Stimulated activated CD4-positive, alpha-beta T cell treated with anti-CD3 and anti-CD28 coated beads, Interleukin-12 subunit alpha, Interleukin-12 subunit beta, amount 100 ng/mL, for 24 hours (primary cell): ENCODE measurements at places on chromosomes 11 and 22.

DNA sequence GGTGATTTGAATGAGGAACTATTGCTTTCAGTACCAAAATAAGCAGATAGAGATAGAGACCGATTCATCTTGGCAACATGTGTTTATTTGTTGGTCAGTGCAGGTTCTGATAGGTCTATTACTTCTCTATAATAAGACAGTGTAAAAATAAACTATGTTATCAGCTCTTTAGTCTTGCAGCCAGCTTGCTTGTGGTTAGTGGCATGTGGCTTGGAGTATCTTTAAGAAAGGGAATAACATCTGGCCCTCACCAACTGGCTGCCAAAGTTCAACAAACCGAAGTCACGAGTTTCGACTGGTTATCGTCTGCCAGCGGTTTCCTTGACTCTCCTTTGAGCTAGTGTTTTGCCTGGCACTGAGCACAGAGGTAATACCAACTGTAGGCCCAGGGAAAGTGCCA lies 71.8 kb downstream of the CTTN start:
- DNase-seq = no peak

GRCh38 chr22:32354360-32355351 lies 3.0 kb upstream of the RFPL3 start:
- DNase-seq = no peak

DNA sequence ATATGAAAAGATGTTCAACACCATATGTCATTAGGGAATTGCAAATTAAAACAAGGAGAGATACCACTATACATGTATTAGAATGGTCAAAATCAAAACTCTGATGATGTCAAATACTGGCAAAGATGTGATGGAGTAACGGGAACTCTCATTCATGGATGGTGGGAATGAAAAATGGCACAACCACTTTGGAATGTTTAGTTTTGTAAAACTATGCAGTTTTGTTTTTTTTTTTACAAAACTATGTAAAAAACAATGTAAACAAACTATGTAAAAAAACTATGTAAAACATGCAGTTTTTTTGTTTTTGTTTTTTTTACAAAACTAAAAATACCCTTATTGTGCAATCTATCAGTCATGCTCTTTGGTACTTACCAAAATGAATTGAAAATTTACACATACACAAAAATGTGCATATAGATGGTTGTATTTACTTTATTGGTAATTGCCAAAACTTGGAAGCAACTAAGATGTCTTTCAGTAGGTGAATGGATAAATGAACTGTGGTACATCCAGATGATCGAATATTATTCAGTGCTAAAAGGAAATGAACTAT lies 5.0 kb upstream of the USP47 start:
- DNase-seq = no peak

GRCh38 chr11:94928117-94928990 lies 45.0 kb downstream of the CWC15 start:
- DNase-seq = no peak

- DNase-seq = no peak
Measured at GRCh38 chr11:130211781-130212401, 52.3 kb downstream of the ST14 start.

- no peak for DNase-seq
Measured at GRCh38 chr22:42685941-42686653, 34.6 kb downstream of the A4GALT start.

- no peak for DNase-seq
Measured at GRCh38 chr11:28743061-28743550, 634.9 kb downstream of the METTL15 start.

- no peak for DNase-seq
Measured at GRCh38 chr11:4482445-4482844, at the start of gene OR52K1. TSS of gene OR52K1 (plus strand) at chr11:4482646. CDS start at chr11:4488901, 6,255 bp downstream.

GRCh38 chr11:125167954-125168835 lies 3.6 kb downstream of the PKNOX2 start:
- no peak for DNase-seq

GRCh38 chr11:43920598-43921419 lies 21.6 kb upstream of the C11orf96 start:
- no peak for DNase-seq

- no peak for DNase-seq
Measured at GRCh38 chr11:97157221-97157740, 767.5 kb downstream of the JRKL start.

DNA sequence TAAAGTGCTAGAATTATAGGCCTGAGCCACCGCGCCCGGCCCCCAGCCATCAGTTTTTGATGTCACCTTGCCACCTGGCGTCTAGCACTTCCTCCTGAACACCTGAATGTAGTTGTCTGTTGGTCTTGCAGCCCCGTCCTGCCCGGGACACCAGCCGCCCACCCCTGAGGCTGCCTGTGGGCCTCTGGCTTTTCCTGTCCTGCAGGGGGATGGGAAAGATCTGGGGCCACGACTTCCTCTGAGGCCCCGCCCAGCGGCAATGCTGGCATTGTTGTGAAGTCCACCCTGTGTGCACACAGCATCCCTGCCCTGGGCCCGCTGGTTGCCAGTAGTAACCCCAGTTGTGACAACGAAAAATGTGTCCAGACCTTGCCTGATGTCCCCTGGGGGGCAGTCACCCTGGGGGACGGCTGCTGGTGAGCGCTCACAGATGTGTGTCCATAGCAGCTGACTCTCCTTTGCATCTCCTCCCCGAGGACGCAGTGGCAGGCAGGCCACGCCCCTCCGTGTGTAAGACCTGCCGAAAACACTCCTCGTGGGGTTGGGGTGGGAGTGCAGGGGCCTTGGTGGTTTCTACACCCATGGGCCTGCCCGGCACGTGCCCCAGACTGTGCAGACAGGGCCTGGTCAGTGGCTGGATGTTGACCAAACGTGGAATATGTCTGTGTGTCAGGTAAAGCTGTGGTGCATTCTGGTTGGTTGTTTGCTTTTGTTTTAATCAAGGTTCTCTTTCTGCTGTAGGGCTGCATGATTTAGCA lies 6.8 kb downstream of the SELENOO start:
- no peak for DNase-seq

- DNase-seq = no peak
Measured at GRCh38 chr11:279966-280705, 1.9 kb downstream of the NLRP6 start.

DNA sequence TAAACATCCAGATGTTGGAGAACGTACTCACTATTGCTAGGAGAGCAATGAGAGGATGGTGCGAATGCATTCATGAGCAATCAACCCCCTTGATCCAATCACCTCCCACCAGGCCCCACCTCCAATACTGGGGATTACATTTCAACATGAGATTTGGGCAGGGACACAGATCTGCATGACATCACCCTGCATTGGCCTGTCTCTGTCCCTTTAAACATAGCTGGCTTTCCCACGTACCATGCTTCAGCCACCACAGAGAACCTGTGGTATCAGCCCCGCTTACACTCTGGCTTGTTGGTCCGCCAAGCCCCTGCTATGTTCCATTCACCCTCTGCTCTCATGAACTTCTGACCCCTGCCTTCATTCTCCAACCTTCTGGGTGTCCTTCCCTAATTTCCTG lies 157.5 kb upstream of the E2F8 start:
- DNase-seq = no peak

GRCh38 chr11:48193876-48194275 lies 22.7 kb upstream of the OR4B1 start:
- DNase-seq = no peak

GRCh38 chr22:27512283-27512761 lies 289.2 kb downstream of the MN1 start:
- DNase-seq = no peak

DNA sequence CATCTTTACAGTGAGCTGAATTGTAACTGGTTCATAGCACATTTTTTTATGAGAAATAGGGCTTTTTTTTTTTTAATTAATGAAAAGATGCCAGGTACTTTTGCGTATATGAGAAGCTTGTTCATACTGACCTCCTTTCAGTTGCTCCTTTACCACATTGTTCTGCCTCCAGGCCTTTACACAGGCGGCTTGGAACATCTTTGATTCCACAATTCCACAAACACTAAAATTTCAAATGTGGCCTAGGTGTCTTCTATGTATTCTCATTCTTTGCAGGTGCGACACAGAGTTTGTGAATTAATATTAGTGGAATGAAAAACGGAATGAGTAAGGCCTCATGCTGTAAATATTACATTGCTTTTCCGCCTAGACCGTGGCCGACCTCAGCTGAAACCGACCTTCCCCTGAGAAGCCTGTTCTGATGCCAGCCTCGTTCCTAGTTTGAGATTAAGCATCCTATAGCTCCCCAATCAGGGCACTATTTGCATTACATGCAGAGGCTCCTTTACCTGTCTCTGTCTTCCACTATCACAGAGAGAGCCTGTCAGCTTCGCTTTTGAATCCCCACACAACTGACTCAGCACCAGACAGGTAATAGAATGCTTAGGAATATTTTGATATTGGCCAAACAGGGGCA lies 125.8 kb downstream of the LDLRAD3 start:
- DNase-seq = no peak

- no peak for DNase-seq
Measured at GRCh38 chr11:35031867-35032266, 107.1 kb upstream of the CD44 start.

- no peak for DNase-seq
Measured at GRCh38 chr11:69385832-69386427, 92.0 kb downstream of the MYEOV start.

- DNase-seq = no peak
Measured at GRCh38 chr11:76783294-76783895, at the start of gene TSKU. TSS of gene TSKU (plus strand) at chr11:76783356. CDS start at chr11:76795617, 12,261 bp downstream.

DNA sequence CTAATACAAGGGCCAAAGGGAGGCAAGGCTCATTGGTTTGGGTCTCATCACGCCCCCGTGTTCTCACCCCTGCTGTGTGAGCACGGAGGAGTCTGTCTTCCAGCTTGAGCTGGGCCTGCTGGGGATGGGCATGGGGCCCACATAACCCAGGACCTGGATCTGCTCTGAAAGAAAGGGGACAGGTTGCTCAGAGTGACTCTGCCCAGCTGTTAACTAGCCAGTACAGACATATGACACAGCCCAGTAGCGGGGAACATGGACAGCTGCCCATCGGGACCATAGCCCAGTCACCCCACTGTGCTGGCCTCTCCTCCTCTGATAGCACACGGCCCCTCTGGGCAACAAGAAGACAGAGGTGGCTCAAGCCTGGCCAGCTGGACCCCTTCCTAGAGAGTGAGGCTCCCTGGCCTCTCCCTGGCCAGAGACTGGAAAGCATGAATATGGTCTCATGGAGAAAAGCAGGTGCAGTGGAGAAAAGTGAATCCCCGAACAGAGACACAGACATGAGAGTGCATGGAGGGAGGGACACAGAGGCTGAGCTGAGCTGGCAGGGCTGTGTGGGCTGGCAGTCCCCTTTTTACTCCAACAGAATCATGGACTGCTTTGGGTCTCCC lies 973.9 kb downstream of the BRD1 start:
- DNase-seq = no peak

DNA sequence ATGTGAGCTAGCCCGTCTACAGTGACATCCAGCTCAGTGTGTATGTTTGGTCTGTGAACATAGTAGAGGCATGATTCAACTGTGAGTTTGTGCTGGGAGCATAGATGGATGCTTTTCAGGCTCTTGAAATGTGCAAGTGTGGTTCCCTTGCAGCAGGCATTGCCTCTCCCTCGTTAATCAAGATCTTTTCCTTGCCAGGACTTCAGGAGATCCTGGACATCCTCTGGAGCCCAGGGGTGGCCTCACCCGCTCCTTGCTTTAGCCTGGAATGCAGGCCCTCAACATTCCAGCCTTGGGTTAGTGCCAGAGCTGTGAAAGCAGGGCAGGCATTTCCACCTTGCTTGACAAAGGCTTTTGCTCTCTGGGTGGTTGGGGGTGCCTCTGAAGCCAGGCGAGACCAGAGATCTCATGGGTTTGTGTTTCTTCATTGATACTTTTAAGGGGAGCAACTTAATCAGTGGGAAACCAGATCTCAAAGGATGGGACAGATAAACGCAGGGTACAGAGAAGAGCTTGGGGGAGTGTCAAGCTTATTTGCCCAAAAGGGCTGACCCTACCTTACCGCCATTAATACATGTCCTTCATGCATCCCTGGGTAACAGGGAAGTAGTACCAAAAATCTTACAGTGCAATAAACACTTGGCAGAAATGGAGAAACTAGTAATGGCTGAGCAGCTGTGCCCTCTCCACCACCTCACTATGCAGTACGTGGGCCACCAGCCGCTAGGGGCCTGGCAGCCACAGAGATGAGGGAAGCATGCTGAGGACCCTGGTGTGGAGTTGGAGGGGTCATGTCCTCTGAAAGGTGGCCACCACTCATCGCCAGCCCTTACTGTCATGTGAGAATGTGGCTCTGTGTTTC lies 72.1 kb downstream of the PTPRJ start:
- no peak for DNase-seq

GRCh38 chr11:72203163-72203562 lies 11.2 kb downstream of the FOLR1 start:
- no peak for DNase-seq

DNA sequence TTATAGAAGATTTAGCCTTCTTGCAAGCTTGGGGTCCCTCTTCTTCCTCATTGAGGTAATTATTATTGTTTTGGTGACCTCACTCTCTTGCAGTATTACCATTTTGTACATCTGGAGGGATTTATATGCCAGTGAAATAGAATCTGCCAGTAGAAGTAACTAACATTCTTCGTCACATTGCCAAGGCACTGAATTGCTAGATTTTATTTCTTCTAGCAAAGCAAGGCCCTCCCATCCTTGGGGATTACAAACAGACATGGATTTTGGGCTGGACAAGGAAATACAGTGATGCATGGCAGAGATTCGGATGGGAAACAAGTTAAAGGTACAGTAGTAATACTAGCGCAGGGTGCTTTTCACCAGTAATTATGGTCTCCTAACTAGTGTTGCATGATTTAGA lies 7.8 kb downstream of the ADAMTS15 start:
- DNase-seq = no peak

DNA sequence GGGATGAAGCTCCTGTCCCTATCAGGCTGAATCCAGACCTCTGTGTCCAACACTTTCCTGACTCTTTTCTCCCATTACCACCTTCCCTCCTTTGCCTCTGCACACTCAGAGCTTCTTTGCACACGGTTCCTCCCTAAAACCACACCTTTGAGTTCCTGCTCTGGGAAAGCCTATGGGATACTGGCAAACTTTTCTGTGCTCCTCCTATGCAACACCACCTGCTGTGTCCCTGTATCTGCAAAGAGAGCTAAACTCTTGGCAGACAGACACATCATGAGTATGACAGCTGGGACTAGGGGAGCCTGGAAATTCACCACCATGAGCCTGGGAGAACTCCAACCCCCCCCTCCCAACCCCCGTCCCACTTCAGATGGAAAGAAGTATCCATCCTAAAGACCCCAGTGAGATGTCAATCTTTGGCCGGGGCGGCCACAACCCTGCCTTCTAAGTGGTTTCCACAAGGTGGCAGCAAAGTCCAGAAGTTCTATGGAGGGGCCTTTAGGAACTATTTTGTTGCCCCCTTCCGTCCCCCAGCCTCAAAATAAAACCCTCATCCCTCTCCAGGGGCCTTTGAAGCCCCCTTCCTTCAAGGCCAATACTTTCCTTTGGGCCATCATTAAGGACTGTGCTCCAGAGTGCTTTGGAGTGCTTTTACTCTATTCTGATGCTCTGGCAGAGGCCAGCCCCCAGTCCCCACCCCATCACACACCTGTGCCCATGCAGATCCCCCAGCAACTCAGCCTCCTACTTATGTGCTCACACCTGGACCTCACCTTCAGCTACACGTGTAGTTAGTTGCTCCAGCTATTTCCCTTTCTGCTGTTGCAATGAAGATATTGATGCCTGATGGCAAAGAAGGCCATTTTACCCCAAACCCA lies 19.4 kb downstream of the HTR3A start:
- peak; percentile 16 for DNase-seq
